Small intestine (tissue), 16 donors: ENCODE measurements at places on chromosomes 5 and 9.

DNA sequence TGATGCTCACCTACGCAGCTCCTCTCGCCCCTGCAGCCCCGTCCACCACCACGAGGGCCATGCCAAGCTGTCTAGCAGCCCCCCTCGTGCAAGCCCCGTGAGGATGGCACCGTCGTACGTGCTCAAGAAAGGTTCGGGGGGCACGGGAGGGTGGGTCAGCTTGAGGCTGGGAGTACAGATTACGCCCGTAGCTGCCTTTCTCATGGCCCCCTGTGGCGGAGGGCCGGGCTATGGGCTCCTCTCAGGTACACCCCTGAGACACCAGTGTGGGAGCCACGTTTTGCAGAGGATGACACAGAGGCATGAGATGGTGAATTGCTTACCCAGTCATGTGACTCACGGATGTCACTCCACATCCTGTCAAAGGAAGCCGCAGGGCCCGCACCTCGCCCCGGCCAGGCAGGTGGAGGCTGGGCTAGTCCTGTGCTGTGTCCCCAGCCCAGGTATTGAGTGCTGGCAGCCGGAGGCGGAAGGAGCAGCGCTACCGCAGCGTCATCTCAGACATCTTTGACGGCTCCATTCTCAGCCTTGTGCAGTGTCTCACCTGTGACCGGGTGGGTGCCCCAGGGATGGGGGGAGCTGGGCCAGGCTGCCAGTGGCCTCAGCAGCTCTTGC is 33.7 kb downstream of the USP20 start:
- no peaks in the 10 kb centered on the region for H3K36me3 ChIP-seq
- no peak overlapping the region for H3K4me3 ChIP-seq
- no peaks in the 10 kb centered on the region for H3K4me1 ChIP-seq
- H3K27ac ChIP-seq, result no peak overlapping the region
- DNase-seq, result no peak

DNA sequence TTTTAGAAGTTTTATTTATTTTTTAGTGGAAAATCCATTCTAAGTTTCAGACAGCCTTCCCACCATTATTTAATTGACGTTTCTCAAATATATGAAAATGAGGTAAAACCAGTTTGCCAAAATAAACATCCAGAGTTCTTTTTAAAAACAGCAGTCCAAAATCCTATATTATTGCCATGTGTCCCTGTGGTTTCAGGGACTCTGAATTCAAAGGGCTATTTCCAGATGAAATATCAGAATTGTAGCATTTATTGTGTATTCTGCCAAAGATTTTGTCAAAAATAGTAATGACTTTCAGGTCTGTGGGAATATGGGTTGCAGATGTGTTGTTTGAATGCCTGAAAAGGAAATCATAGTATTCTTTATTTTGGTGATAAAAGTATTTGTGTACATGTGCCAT is 41.6 kb downstream of the XRCC4 start:
- H3K4me3 ChIP-seq, result no peak overlapping the region
- no peak overlapping the region for H3K27ac ChIP-seq
- DNase-seq, result no peak
- no peaks in the 10 kb centered on the region for H3K27me3 ChIP-seq
- H3K4me1 ChIP-seq, result no peaks in the 10 kb centered on the region

- H3K27ac ChIP-seq, result no peak overlapping the region
- no peaks in the 10 kb centered on the region for H3K36me3 ChIP-seq
- no peak overlapping the region for H3K4me3 ChIP-seq
- H3K4me1 ChIP-seq, result peaks cover 2% of the 10 kb centered on the region
Measured at GRCh38 chr5:40410231-40410861, 269.4 kb upstream of the PTGER4 start.

GRCh38 chr9:38431116-38431515 is 6.9 kb upstream of the IGFBPL1 start:
- DNase-seq, result no peak
- H3K27ac ChIP-seq, result no peak overlapping the region
- no peaks in the 10 kb centered on the region for H3K27me3 ChIP-seq
